ENCODE measurements at places on chromosomes 1 and 21. TPM values are rescaled to one million over a fixed set of nuclear protein-coding genes. Genes with fewer than 3 reads are reported as not detected.
A peak's percentile ranks its signal among the peaks of the same experiment; 100 is the strongest.

DNA sequence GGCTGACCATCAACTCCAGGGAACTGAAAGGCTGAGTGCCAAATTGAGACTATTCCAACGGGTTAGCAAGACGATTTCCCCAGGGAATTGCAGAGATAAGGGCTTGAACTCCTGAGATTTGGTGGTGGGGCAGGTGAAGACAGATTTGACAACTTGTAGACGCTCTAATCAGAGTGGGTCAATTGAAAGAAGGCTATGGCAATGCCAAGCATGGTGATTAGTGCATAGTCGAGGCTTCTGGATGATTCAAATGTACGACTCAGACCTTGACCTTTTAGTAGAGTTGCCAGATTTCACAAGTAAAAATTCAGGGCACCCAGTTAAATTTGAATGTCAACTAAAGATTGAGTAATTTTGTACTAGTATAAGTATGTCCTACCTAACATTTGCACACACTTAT, 302.1 kb upstream of the SPAG17 start:
- DNase-seq, result no peak

DNA sequence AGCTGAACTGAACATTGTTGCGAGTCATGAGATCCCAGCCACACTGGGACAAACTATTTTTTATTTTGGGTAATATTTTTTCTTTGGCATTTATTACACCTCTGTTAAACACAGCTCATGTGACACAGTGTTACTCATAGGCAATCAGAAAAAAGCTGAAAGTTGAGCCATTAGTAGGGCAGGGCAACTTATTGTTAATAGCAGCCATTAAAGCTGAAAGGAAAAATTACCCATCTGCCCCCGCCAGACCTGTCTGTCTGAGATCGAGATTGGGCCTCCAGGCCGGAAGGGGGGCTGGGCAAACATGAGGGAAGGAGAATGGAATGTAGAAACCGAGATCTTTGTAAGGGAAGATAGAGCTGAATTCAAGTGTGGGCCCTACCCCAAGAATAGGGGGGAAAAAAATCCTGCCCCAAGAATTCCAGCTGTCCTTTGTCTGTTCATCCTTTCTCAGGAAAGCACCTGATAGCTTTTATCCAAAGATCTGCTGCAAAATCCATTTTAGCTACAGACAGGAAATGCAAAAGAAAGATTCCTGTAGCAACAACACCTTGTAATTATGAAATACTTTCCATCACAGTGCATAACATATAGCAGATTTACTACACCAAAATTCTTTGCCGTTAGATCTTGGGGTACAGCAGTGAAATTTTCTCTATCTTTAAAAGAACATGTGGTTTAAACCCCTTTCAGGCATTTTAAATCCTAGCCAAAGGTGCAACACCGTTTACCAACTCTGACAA, 212.8 kb downstream of the PBX1 start:
- no peak for DNase-seq

GRCh38 chr1:42463921-42464320, 835 bp downstream of the CCDC30 start:
- DNase-seq, result no peak

GRCh38 chr1:241591317-241591716, 48.9 kb downstream of the CHML start:
- no peak for DNase-seq

- DNase-seq, result no peak
These were observed 65.3 kb downstream of the SUSD4 start for GRCh38 chr1:223298701-223299100.

GRCh38 chr1:26477446-26478152, 5.4 kb downstream of the HMGN2 start:
- no peak for DNase-seq

GRCh38 chr1:201945157-201945556, 1.2 kb downstream of the LMOD1 start:
- no peak for DNase-seq

DNA sequence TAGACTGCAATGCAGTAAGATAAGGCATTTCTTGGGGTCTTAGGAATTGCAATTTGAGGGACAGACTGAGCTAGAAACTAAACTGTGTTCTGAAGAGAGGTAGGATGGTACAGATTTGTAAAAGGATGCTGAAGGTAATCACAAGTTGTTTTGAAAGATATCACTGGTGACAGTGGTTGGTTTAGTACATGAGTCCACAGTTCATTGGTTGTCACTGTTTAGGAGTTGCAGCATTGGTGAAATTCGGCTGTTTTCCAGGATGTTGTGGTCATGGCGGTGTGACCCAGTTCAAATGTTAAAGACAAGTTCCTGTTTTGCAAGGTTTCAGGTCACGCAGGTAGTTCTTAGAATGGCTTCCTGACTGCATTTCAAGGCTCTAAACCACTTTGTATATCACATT, 292.8 kb upstream of the B3GALT2 start:
- DNase-seq, result peak; percentile 93

GRCh38 chr1:150210091-150210490, 25.8 kb downstream of the ANP32E start:
- no peak for DNase-seq

- no peak for DNase-seq
These were observed 17.0 kb downstream of the PROX1 start for GRCh38 chr1:214004795-214005194.

GRCh38 chr1:223330466-223330865, 33.5 kb downstream of the SUSD4 start:
- no peak for DNase-seq

- DNase-seq, result no peak
These were observed 1169.2 kb upstream of the B3GALT2 start for GRCh38 chr1:194355488-194356106.

- DNase-seq, result no peak
These were observed 4.5 kb downstream of the IER5 start for GRCh38 chr1:181092883-181093458.

DNA sequence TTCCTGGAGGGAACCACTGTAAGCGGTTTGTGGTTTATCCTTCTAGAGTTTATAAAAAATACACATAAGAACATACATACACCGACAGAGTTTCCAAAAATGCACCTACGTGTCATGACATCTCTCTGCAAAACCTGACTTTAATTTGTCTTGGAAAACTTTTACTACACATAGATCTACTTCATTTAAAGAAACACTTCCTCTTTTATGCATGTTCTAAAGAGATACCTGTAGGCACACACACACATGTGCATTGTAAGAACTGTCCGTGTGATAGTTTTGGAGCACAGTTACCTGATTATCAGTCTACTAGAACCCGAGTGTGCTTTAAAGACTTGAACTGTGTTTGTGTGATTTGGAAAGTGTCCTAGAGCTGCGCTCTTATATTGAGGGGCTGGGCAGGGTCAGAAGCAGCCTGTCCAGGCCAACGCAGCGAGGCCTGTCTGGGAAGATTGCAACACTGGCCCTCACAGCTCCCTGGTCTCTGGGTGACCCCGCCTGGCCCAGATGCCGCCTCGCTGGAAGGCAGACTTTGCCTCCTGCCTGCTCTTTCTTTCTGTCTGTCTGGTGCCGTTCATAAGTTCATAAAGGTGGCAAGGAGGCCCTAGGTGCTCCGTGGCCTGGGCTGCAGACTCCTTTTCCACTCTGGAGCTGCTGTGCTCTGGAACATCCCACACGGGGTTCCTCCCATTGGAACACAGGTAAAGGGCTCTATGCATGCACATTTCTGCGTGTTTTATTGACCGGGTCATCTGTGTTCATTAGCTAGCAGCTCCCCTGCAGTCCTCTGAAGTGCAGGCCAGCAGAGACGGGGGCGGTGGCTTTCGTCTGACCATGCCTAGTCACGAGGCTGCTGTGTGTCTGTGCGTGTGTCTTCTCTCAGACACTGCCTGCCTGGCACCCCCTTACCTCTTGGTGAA, 46.3 kb downstream of the AGPAT3 start:
- DNase-seq, result no peak

DNA sequence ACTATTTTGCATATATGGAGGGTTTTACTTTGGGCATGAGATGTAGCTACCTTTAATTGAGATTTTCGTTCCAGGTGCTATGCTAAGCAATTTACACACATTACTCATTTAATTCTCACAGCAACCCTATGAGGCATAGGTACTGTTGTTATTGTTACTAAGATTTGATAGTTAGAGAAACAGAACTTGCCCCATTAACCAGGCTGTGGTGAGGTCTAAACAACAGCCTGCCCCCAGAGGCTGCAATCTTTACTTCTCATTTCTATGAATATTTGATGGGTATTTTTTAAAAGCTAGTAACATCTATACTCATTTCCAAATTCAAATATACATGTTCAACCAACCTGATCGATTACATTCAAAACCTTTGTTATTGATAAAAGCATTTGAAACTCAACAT, 155.6 kb downstream of the GALNT2 start:
- no peak for DNase-seq

DNA sequence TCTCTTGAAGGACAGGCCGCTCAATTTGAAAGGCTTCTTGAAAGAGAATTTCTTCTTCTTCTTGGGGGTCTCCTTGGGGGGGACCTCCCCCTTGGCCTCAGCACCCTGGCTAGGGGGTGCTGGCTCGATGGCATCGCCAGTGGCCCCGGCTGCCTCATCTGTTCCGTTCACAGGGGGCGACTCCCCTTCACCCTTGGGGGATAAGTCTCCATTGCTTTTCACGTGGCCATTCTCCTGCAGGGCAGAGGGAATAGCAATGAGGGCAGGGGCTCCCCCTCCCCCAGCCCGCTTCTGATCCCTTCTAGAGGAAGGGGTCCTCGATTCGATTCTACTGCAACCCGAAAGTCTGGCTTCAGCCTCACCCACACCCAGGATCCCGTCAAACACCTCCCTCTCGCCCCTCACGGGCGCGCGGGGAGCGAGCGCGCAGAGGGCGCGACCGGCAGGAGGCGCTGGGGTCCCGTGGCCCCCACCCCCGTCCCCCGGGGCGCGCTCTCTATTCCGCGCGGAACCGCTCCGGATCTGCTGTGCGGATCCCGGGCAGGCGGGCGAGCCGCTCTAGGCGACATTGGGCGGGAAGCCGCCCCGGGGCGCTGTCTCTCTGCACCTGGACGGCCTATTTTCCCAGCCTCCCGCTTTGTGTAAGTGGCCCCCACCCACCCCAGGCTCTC, 1.0 kb downstream of the MARCKSL1 start:
- DNase-seq, result peak; percentile 56

DNA sequence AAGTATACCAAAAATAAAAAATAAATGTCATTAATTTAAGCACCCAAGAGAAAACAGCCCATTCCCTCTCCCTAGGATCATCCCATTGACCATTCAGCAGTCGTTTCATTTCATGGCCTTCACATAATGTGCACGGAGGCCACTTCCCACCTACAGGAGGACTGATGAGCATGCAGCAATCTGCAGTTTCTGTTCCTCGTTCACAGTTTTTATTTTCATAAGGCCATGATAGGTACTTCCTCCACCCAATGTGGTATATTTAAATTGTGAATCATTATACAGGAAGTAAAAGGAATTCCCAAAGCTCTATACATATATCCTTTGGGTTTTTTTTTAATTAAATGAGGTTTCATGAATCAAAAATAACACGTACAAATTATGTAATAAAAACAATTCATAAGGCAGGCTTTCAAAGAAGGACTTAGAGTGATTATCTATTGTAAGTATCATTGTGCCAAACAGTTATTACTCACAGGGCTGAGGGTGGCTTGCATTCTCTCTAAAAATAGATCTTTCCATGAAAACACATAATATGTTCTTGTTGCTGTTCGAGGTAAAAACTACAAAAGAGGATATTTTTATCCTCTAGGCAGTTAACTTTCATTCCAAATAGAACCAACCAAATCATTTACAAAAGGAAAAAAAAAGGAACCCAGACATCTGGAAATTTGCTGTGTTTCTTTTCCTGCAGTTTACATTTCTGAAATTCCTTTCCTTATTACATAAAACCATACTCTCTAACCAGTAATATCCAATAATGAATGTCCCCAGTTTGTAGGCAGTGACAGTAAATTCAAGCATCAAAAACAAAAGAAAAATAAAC, 27.5 kb upstream of the SLC44A3 start:
- DNase-seq, result no peak

GRCh38 chr1:21734526-21734925, 48.4 kb downstream of the USP48 start:
- no peak for DNase-seq

- DNase-seq, result peak; percentile 28
These were observed 40.7 kb upstream of the SCMH1 start for GRCh38 chr1:41282679-41283317.

- no peak for DNase-seq
These were observed 15.4 kb downstream of the FLVCR1 start for GRCh38 chr1:212873518-212873917.

DNA sequence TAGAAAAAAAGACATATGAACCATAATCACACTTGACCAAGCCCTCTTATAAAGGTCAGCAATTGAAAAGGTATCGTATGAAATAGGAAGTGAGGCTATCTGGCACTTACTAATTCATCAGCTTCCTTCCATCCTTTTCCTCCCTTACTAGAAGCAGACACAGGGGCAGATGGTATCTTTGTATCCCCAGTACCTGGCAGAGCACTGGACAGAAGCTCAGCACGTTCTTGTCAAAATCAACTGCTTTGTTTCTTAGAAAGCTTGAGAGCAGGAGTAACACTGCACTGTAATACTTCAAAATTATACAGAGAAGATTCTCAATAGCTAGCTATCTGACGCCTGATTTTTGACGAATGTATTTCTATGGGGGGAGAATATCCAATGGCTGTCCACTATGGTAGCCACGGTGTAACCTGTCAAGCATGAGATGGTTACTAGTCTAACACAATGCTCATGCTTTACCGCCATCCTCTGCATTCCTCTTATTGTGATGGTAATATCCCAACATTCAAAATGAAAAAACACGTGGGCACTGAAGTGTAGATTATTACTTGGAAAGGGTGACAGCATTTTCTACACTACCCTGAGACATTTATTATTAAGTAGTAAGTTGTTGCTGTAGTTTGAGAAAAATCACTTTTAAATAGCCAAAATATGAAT, 175.6 kb downstream of the SIPA1L2 start:
- DNase-seq, result no peak

- no peak for DNase-seq
These were observed 24.5 kb upstream of the ZNF436 start for GRCh38 chr1:23394181-23394580.

GRCh38 chr1:23906731-23907130, 6.4 kb downstream of the CNR2 start:
- no peak for DNase-seq

Gene CTSS
- 111 TPM for total RNA-seq

Gene SLFNL1
- 0.56 TPM for total RNA-seq

Gene UMODL1
- total RNA-seq, result 0.10 TPM

Gene DPT
- not detected for total RNA-seq

Gene KLHL21
- 17.3 TPM for total RNA-seq
